ENCODE measurements at places on chromosomes 5 and 9.

DNA sequence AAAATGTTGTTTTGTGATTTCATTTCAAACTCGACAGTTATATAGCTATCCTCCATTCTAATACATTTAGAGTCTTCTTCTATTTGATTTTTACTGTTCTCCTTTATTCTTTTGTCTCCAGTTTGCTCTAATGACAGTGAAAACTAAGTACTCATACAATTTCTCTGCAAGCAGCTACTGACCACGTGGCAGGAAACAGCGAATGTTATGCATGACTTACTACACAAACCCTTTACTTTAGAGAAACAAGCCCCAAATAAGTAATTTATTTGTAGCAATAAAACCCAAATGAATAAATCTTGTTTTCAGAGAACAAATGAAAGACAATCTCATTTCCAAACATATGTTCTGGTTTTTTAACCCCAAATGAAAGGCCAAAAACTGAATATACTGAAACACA is 41.9 kb downstream of the CDH6 start:
- H3K36me3 ChIP-seq, result peaks cover 52% of the 10 kb centered on the region
- DNase-seq, result no peak
- H3K4me3 ChIP-seq, result no peak overlapping the region

- no peaks in the 10 kb centered on the region for H3K4me1 ChIP-seq
- H3K36me3 ChIP-seq, result peaks cover 50% of the 10 kb centered on the region
- DNase-seq, result no peak
- no peak overlapping the region for H3K27ac ChIP-seq
- no peaks in the 10 kb centered on the region for H3K27me3 ChIP-seq
- H3K4me3 ChIP-seq, result no peak overlapping the region
Measured at GRCh38 chr5:157533011-157533481, 42.5 kb downstream of the ADAM19 start.

- H3K4me1 ChIP-seq, result no peaks in the 10 kb centered on the region
- DNase-seq, result no peak
- peaks cover 27% of the 10 kb centered on the region for H3K36me3 ChIP-seq
- no peak overlapping the region for H3K4me3 ChIP-seq
- H3K27ac ChIP-seq, result no peak overlapping the region
- no peaks in the 10 kb centered on the region for H3K27me3 ChIP-seq
Measured at GRCh38 chr5:128143911-128144310, 60.3 kb downstream of the SLC12A2 start.

DNA sequence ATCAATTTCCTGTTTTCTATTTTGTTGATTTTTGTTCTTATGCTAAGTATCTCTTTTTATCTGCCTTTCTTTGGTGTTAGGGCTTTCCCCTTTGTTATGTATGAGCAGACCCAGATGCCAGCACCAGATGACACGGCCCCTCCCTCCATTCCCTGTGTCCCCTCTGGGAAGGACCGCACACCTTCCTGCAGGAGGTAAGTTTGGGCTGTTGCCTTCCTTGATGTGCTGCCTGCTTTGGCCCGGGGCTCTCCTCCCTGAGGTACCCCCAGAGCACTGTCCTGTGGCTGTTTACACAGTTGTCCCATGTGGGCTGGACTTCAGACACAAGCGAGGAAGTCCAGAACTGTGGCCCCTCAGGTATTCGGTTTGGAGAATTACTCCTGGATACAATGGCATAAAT is 343.8 kb upstream of the IRX1 start:
- H3K4me3 ChIP-seq, result no peak overlapping the region
- H3K36me3 ChIP-seq, result no peaks in the 10 kb centered on the region
- no peak overlapping the region for H3K27ac ChIP-seq
- no peaks in the 10 kb centered on the region for H3K4me1 ChIP-seq
- DNase-seq, result no peak
- H3K27me3 ChIP-seq, result no peaks in the 10 kb centered on the region

DNA sequence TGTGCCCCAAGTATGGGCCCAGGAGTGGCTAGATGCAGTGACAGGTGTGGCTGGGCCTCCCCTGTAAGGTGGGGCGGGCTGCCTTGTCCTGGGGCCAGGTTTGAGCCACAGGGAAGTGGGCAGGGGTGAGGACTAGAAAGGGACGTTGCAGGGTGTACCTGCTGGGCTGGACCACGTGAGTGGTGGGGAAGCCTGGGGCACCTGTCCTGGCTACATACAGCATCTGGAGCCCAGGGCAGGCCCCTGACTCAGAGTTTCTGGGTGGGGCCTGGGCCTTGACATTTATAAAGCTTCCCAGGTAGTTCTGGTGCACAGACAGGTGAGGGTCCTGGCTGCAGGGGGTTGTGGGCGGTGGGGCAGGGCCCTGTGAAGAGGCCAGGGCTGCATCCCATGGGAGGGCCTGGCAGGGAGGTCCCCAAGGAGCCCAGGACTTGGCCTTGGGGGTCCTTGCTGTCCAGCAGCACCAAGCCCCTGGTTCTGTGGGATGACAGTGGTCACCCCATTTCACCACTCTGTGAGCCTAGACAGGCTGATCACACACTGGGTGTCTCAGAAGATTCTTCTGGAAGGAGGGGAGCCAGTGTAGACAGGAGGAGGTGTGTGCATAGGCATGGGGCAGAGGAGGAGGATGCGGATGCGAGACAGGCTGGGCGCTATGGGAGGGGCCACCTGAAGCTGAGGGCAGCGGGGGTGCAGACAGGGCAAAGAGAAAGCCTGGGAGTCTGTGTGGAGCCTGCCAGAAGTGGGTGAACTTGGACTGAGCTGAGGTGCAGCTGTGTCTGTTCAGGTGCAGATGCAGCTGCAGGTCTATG is 94.0 kb downstream of the PHF2 start:
- H3K4me3 ChIP-seq, result no peak overlapping the region
- H3K27me3 ChIP-seq, result no peaks in the 10 kb centered on the region
- H3K36me3 ChIP-seq, result peaks cover 4% of the 10 kb centered on the region

DNA sequence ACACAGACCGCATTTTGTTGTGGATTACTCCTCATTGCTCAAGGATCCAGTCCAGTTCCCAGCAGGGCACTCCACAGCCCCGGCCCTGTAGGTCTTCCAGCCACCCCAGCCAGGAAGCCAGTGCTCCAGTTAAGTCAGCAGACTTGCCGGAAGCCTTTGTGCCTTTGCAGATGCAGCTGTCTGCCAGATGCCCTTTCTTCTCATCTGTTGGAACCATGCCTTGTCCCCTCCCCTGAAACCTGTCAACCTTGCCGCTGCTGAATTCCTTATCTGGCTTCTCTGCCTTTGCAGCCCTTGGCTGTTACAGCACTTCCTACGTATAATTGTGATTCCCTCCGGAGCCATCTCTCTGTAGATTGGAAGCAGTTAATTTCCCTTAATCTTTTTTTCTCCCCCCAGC is 28.4 kb downstream of the PSAT1 start:
- H3K36me3 ChIP-seq, result peaks cover 53% of the 10 kb centered on the region
- peaks cover 25% of the 10 kb centered on the region for H3K4me1 ChIP-seq
- H3K27me3 ChIP-seq, result no peaks in the 10 kb centered on the region

- no peaks in the 10 kb centered on the region for H3K27me3 ChIP-seq
- no peak overlapping the region for H3K4me3 ChIP-seq
- no peaks in the 10 kb centered on the region for H3K4me1 ChIP-seq
Measured at GRCh38 chr9:133467101-133467500, 7.3 kb downstream of the CACFD1 start.

Data from osteocyte (in vitro differentiated cells).